Stimulated activated CD4-positive, alpha-beta T cell treated with anti-CD3 and anti-CD28 coated beads, Interleukin-4, amount 100 ng/mL, for 48 hours (primary cell): ENCODE measurements at places on chromosomes 7 and 10.

DNA sequence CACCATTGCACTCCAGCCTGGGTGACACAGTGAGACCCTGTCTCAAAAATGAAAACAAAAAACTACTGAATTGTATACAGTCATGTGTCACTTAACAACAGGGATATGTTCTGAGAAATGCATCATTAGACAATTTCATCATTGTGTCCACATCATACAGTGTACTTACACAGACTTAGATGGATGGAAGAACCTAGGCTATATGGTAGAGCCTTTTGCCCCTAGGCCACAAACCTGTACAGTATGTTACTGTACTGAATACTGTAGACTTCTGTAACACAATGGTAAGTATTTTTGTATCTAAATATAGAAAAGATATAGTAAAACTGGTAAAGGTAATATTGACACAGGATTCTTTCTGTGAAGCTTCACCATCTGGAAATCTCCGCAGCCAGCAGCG is 81.7 kb downstream of the KBTBD2 start:
- DNase-seq, result no peak

DNA sequence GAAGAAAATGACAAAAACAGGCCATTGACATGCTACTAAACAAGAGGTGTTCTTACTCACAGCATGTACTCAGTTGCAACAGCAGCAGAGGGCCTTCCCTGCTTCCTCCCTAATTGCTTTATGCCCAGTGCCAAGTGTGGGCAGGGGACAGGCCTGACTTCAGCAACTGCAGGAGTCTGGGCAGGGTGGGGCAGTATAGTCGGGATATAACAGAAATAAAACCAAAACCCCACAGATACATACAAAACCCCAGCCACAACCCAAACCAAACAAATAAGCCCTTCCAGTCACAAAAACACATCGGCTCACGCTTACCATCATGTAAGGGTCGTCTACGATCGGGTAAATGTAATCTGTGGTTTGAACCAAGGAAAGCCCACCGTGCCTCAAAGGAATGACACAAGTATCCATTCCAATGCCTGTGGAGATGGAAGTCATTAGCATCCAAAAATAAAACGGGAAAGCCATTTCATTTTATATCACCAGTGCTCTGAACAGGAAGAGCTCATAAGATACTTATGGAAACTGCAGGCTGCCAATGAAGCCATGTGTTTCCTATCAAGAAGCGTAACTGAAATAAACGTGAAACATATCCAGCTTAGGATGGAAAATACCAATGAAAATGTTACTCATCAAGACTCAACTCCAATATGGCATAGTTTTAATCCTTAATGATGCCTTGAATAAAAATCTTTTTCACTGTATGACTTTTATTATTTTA is 9.5 kb downstream of the SEPHS1 start:
- no peak for DNase-seq

- DNase-seq, result no peak
Measured at GRCh38 chr7:39407137-39407536, 159.1 kb upstream of the YAE1 start.

DNA sequence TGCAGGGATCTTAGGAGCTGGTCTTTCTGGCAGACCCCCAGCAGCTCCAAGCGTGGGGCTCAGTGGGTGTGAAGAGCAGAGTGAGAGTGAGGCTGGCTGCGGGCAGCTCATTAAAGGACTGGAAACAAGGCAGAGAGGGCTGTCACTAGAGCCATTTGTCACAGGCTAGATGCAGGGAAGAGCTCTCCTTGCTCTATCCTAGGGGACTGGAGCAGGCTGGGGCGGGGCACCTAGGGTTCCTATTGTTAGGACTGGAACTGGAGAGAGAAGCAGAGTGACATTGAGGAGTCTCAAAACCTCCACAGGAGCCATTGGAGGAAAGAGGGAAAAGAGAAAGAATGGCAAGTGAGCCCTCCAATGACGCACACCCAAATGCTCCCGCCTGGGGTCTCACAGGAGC is 772 bp upstream of the DDC start:
- no peak for DNase-seq

- no peak for DNase-seq
Measured at GRCh38 chr7:8823486-8823885, 390.1 kb downstream of the NXPH1 start.

DNA sequence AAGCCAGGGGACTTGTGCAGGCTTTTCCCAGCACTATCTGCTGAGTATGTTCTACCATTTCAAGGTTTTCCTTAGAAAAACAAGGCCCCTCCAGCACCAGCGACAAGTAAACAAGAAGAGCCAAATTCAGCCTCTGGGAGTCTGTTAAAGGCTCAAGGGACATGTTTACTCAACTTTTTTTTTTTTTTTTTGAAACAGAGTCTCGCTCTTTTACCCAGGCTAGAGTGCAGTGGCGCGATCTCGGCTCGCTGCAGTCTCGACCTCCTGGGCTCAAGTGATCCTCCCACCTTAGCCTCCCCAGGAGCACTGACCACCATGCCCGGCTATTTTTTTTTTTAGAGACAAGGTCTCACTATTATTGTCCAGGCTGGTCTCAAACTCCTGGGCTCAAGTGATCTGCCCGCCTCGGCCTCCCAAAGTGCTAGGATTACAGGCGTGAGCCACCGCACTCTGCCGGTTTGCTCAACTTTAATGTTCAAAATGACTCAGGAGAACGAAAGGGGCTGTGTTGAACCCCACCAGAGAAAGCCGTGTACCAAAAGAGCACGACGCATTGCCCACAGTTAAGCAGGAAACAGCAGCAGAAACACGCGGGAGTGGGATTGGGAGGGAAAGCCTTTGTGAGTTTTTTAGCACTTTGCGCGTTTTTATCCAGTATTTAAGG is 772 bp downstream of the PRDX3 start:
- DNase-seq, result peak; percentile 28

GRCh38 chr10:129853562-129853903 is 110.5 kb downstream of the EBF3 start:
- DNase-seq, result no peak

- no peak for DNase-seq
Measured at GRCh38 chr10:120543291-120543690, 86.3 kb downstream of the PLPP4 start.

DNA sequence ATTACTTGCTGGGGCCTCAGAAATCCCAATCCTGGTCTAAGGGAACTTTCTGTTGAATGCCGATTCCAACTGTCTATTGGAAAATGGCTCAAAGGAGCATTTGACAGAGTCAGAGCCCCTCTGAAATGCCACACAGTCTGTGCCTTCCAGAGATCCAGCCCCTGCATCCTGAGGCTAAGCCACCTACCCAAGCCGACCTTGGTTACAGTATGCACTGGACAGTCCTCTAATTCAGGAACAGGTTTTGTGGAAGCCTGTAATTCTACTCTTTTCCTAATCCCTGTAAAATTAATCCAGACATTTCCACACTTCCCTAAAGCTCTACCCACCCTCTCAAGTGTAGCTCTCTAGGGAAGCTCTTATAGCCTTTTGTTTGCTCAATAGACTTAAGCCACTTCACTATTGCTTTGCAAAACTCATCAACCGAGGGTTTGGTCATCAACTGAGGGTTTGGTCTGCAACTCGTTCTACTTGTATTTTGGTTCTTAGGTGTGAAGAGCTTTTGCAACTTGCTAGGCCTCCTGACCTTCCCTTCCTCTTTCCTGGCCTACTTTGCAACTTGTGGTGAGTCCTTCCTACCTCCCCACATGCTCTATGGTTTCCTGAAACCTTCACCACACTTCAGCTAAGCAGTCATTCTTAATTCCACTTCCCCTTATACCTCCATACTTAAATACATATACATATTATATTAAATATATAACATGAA is 364.8 kb downstream of the SFMBT2 start:
- DNase-seq, result no peak

DNA sequence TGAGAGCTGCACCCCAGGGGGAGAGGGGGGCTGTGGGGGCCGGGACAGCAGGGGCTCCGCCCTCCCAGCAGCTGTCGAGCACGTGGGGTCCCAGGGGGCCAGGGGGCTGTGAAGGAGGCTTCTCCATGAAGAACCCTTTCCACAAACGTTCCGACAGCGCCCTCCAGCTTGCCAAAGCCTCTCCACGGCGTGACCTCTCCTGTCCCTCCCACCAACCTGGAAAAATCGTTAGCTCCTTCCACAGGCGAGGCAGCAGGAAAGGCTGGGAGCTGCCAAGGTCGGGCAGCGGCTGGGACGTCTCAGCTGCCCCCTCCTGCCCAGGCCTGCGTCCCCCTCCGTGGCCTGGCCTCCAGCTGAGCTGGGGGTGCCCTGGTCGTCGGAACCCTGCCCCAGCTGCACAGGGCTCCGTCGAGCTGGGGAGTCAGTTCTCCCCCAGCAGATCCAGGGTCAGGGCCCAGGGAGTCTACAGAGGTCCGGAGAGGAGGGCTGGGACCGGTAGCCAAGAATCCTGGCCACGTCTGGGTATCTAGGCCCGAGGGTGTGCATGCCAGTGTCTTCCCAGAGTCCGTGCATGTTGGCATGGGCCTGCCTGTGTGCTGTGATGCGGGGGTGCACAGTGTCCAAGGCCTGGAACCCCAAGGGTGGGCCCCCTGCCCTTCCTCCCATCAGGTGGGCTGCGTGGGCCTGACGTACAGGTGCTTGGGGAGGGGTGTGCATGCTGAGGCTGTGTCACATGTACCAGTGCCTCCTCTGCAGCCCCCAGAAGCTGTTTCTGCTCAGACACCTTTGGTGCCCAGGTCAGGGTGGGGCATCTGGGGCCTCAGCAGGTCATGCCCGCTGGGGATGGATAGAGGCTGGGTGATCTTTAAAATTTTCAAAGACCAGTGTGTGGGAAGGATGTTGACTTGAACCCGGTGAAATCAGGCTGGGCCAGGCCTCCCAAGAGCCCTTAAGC is 66.5 kb downstream of the UNCX start:
- DNase-seq, result no peak

- no peak for DNase-seq
Measured at GRCh38 chr7:134084488-134085144, 42.5 kb upstream of the LRGUK start.
